Daoy (cell line): ENCODE measurements at places on chromosomes 16 and 17.
A peak's percentile ranks its signal among the peaks of the same experiment; 100 is the strongest.

DNA sequence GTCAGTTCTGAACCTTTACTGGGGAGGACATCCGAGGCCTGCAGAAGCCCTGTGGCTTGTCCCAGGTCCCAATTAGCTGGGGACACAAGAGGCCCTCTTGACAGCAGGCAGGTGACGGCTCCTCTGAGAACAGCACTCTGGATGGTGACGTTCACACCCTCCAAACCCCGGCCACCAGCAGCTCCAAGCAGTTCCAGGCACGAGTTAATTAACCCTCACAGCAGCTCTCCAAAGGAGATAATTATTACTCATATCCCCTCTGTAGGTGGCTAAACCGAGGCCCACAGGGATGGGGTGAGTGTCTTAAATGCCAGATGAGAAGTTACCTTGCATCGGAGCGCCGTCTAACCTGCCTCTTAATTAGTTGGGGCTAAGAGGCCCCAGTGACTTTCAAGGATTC is 168.9 kb upstream of the CIBAR2 start:
- DNase-seq: no peak

GRCh38 chr17:69245617-69246016 is 17.0 kb upstream of the ABCA10 start:
- no peak for DNase-seq

DNA sequence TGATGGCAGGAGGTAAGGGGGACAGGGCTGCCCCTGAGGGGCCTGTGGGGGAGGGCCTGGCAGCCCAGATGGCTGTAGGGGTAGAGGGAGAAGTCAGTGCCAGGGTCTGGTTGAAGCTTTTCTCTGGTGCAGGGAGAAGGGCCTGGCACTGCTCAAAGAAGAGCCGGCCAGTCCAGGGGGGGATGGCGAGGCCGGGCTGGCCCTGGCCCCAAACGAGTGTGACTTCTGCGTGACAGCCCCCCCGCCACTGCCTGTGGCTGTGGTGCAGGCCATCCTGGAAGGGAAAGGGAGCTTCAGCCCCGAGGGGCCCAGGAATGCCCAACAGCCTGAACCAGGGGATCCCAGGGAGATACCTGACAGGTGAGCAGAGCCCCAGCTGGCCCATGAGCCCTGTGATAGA is 2.8 kb upstream of the NOL3 start:
- DNase-seq: no peak

DNA sequence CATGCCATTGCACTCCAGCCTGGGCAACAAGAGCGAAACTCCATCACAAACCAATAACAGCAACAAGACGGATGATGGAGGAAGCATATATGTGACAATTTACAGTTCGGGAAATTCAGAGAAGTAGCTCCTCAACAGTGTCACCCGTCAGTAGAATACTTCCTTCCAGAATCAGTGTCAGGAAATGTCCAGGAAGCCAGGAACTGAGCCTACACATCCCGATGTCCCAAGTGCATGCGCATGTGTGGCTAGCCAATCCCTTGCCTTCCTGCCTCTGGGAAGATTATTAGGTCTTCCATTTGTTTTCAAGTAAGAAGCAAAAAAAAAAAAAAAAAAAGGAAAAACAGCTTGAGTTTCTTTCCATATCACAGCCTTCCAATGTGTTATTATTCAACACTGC is 1.4 kb upstream of the PITPNC1 start:
- DNase-seq: no peak

DNA sequence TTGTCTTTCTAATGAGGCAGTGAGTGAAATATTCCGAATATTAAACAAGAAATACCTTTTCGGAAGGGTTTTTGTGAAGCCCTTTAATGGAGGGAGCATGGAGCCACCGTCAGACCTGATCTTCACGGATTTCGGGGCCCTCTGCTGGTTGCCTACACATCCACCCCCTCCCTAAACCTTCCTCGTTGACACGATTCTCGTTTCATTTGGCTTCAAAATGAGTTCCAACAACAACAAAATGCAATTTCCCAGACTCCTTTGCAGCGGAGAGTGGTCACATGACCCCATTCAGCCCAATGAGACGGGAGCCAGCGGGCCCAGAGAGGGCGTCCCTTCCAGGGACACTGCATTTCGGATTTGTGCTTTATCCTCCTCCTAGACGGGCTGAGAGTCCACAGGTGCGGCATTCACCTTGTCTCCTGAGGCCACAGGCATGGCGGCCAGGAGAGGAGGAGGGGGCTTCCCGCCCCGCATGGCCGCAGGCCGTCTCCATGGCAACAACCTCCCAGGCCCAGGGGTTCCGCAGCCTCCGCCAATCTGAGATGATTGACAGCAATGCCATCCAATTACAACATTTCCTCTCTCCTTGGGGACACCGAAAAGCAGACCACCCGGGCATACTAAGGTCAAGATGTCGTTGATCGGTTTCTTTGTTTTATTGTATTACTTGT is 259.8 kb downstream of the C16orf95 start:
- no peak for DNase-seq

DNA sequence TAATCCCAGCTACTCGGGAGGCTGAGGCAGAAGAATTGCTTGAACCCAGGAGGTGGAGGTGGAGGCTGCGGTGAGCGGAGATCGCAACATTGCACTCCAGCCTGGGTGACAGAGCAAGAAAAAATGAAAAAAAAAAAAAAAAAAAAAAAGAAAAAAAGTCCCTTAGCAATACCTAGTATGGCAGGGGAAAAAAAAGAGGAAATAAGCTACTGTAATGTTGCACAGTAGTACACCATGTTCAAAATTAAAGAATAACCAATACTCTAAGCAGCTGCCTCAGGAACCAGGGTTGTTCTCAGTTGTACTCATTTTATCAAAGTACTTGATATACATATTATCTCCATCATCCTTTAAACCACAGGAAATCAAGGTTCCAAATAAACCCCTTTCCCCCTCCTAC is 17.3 kb upstream of the TXNDC11 start:
- no peak for DNase-seq

- peak; percentile 73 for DNase-seq
These were observed 93.3 kb downstream of the CMIP start for GRCh38 chr16:81537721-81538561.

DNA sequence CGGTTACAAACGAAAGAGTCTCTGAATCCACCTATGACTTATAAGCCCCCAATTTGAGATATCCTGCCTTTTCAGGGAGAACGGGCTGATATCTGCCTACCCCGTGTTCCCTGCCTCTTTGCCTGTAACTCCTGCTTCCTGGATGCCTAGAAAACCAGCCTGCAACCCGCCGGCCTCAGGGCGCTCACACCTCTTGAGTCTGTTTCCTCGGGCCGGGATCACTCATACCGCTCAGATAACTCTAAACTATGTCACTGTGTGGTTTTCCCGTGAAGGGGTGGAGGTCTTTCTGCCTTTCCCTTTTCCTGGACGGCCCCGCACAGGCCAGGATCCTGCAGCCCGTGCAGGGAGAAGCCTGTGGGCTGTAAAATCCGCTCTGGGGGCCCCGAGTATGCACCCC is 10.4 kb downstream of the RPUSD1 start:
- DNase-seq: peak; percentile 65

GRCh38 chr17:56505154-56505756 is 88.2 kb upstream of the NOG start:
- DNase-seq: no peak

GRCh38 chr17:50169121-50169764 is 3.4 kb downstream of the SGCA start:
- peak; percentile 68 for DNase-seq

- no peak for DNase-seq
These were observed 61.2 kb upstream of the NETO2 start for GRCh38 chr16:47204736-47205504.

DNA sequence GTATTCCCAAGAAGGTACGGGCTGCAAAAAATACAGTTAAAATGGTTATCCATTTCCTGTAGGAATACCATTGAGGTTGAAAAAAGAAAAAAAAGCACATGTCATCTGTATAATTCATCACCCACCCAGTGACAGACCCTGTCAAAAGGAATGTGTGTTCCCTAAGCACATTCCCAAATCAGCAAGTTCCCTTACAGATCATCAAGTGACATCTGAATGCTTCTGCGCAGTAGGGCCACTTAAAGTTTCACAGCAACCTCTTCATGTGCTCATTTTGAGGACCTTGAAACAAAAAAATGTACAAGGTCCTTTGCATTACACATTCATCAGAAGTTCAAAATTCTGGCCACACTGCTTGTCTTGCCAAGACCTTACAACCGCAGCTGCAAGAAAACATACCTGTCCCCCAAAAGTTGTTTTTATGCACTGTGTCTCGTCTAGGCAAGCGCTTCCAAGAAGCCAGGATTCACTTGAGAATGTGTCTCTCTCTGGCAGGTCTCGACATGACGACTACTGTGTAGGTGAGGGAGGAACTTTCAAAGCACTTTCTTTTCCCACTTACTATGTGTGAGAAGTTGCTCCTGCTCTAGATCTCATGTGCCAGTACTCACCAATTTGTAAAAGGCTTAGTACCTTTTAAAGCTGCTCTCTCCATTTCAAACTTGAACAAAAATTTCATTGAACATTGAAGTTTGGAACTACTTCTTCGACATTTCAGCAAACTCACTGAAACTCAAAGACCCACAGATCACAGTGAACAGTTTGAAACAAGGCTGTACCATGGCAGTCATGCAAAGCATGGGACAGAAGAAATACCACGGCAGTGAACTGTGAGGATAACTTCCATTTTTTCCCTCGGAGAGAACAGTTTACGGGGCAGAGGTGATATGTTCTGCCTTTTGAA is 4.3 kb upstream of the POLG2 start:
- no peak for DNase-seq

GRCh38 chr17:64781014-64781756 is 119.1 kb upstream of the SMURF2 start:
- DNase-seq: peak; percentile 30

GRCh38 chr17:66483906-66484305 is 181.5 kb downstream of the PRKCA start:
- DNase-seq: no peak

DNA sequence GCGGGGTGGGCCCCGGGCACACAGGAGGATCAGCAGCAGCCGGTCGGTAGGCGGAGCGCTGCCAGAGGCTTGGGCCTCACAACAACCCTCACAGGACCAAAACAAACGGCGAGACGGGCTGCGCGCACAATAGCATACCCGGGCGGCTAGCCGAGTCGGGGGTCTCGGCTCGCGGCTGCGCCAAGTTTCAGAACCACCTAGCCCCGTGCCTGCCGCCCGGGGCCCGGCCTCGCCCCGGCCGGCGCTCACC is 732 bp downstream of the ULK2 start:
- peak; percentile 70 for DNase-seq

GRCh38 chr17:30191072-30191471 is 44.4 kb downstream of the SLC6A4 start:
- DNase-seq: no peak

GRCh38 chr17:73420897-73421296 is 109.1 kb upstream of the CDC42EP4 start:
- DNase-seq: peak; percentile 96

- DNase-seq: no peak
These were observed 14.6 kb downstream of the COG4 start for GRCh38 chr16:70508752-70509151.

DNA sequence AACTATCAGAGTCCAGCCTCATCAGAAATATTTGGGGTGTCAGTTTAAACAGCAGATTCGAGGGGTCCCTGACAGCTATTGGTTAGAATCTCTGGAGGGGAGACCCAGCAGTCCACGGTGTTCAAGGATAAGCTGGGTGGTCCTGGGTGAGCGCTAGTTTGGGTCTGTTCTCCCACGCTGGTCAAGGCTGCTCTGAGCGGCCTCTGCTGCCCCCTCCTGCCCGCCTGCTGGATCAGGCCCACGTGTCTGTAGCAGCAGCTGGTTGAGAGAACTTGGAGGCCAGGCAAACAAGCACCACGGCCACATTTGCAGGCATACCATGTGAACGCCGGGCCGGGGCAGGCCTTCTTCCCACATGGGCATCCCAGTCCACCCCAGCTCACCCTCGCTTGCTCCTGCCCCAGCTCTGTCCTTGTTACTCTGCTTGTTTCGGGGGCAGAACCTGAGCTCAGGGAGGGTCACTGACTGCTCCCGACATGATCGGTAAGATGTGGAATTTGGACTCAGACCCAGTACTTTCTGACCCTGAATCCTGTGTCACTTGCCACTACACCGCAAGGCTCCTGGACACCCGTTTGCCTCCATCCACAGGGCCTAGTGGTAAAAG is 7.4 kb downstream of the FOXF1 start:
- peak; percentile 75 for DNase-seq

- no peak for DNase-seq
These were observed 25.2 kb downstream of the YPEL2 start for GRCh38 chr17:59356543-59357218.

GRCh38 chr17:46811978-46812583 is 6.4 kb downstream of the WNT3 start:
- peak; percentile 58 for DNase-seq

DNA sequence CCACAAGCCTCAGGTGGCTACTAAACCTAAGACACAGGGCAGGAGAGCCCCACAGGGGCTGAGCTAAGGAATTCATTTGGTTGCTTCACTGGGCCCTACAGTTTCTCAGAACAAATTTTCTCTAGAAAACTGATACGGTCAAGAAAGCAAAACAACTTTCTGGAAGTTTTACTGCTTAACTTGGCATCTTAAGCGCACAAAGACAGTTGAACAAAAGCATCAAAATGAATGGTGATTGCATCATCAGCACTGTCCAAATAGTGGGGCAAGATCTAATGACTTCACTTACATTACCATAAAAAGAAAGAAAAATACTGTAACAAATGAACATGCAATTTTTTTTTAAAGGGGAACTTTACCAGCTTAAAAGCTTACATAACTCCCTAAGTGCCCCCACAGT is 47.6 kb downstream of the XPO6 start:
- no peak for DNase-seq

GRCh38 chr17:29962656-29963055 is 21.2 kb downstream of the EFCAB5 start:
- DNase-seq: no peak

DNA sequence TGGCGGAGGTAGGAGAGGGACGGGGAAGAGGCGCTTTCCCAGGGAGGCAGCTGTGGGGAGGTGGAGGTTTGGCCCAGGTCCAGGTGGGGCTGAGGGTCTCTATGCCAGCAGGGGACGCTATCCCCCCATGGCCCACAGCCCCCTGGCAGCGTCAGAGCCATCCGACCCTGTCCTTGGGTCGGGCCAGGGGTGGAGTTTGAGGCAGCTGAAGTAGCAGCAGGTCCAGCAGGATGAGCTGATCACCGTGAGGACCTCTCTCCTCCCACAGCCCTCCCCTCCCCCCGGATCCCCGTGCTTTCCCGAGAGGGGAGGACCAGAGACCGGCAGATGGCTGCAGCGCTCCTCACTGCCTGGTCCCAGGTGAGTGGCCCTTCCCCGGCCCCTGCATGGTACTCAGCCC is 3.2 kb downstream of the ZNF205 start:
- no peak for DNase-seq

- no peak for DNase-seq
These were observed 61.2 kb downstream of the SPACA3 start for GRCh38 chr17:33052856-33053255.

DNA sequence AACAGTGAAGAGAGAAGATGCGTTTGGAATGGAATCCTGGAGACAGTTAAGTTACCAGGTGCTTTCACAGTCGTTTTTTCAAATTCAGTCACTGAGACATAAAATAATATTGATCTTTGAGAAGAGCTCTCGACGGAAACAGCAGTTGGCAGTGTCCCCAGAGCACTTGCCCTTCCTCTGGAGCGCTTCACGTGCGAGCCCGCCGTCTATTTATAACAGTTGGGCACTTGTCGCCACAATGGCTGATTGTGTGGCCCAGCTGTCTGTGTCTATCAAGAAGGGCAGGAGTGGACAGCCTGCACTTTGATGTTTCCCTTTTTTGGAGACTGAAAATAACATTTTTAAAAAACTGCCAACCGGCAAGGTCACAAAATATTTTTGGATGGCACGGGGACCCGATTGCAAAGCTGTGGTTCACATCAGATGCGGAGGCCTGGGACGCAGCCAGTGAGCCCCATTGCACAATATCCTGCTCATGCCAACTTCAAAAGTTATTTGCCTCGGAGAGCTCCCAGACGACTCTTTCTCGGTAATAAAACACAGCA is 62.9 kb downstream of the ADCY9 start:
- peak; percentile 8 for DNase-seq
